ENCODE measurements at places on chromosomes 12 and 14.

DNA sequence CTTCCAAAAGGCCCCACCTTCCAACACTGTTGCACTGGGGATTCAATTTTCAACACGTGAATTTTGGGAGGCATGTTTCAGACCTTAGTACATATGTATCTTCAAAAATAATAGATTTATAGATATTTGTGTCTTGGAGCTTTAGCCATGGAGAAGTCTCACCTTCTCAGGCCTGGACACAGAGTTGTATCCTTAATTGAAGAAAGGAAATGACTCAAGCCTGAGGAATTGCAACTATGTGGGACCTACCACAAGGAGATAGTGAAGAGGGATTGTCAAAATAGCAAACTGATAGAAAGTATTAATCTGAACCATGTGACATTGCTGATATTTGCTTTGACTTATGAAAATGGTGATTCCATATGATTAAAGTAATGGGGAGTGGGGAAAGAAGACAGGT, 89.8 kb downstream of the ACSS3 start:
- no peak for DNase-seq

GRCh38 chr12:3594966-3595365, 104.0 kb downstream of the PRMT8 start:
- DNase-seq, result no peak

GRCh38 chr14:71733210-71733883, 198.9 kb upstream of the RGS6 start:
- DNase-seq, result no peak

DNA sequence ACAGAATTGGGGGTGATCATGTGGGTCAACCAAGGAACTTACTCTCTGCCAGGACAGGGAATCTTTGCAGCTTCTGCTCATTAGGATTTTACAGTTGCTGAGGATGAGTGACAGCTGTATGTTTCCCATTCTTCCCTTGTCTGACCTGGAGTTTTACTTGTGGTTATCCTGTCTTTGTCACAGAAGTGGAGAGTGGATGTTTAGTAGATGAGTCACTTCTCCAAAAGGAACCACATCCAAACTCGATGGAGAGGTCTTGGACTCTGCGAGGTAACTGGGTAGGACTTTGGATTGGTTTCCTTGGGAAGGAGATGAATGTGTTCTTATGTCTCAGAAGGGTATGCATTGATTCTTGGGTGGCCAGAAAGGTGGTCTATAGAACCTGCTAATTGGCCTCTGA, 53.8 kb upstream of the USP44 start:
- no peak for DNase-seq

GRCh38 chr12:90003688-90004087, 295.1 kb upstream of the ATP2B1 start:
- no peak for DNase-seq

DNA sequence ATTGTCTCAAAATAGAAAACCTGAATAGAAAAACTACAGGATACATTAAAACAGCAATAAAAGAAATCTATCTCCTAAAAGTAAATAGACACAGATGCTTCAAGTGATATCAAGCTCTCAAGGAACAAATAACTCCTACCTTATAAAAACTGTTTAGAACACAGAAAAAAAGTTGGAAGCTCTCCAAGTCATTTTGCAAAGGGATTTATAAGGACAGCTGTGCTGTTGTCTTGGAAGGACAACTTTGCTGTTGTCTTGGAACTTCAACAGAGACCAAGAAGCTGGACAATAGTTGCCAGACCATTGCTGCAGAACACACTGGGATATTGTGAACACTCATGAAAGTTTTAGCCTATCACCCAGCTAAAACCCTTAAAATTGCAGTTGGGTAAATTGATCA, 780.7 kb downstream of the FLRT2 start:
- no peak for DNase-seq

DNA sequence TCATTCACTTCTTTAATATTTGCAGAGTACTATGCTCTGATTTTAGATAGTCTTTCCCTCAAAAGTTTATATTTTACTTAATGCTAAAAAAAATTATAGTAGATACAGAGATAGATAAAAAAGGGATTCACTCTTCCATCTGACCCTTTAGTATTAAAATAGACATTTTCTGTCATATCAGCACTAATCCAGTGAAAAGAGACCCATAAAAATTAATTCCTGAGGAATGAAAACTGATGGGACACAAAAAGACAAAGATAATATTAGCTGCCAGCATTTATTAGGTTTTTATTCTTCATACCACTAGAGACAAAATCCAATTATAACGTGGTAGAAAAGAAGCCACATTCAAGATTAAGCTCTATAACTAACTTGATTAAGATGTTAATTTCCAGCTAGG, 45.3 kb downstream of the SOS2 start:
- DNase-seq, result no peak

DNA sequence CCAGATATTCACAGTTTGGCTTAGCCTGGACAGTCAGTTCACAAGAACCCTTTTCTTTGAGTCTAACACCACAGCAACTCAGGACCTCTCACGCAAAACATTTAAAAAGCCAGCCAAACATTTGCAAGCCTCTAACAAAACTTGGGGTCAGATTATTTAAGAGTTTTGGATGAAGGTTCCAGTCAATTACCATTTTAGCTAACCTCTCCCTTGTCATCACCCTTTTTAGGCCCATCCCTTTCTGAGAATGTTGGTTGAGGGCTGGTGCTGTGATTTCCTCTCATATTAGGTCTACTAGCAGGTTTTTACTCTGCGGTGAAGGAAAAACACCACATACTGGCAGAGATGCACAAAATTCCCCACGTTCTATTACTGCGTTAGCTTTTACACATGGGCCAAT, 20.7 kb downstream of the PAX9 start:
- DNase-seq, result no peak

DNA sequence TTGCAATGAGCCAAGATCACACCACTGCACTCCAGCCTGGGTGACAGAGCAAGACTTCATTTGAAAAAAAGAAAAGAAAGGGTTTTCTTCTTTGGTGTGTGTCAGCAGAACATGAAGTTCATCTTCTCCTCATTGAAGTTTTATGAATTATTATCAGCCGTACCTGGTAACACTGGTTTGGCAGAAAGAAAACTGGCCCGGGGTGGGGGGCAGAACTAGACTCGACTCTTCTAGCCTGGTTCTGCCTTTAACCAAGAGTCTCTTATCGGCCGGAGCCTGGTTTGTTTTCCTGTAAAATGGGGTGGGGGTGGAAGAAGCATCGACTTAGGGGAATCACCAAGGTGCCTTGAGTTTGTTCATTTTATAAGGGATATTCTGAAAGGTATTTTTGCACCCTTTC, 64.1 kb downstream of the TECPR2 start:
- no peak for DNase-seq

DNA sequence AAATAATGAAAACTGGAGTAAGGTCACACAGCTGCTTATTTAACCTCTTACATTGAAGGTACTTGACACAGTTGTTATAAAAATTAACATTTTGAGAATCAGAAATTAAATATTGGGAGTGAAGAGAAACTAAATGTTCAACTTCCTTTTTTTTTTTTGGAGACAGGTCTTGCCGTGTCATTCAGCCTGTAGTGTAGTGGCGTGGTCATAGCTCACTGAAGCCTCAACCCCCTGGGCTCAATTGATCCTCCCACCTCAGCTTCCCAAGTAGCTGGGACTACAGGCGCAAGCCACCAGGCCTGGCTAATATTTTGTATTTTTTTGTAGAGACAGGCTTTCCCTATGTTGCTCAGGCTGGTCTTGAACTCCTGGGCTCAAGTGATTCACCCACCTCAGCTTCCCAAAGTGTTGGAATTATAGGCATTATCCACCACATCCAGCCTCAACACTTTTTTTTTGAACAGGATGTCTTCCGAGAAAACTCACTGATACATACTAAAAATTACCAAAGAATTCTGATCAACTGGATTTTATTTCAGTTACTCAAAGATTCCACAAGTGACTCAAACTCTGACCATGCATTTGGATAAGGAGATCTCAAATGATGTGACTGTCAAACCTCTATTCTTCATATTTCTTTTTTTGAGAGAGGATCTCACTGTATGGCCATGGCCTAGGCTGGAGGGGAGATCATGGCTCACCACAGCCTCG, 35.4 kb downstream of the SGPP1 start:
- DNase-seq, result no peak

GRCh38 chr12:123267991-123268843, 3.4 kb downstream of the CDK2AP1 start:
- DNase-seq, result no peak

- DNase-seq, result no peak
Measured at GRCh38 chr14:77099425-77100167, 1.5 kb downstream of the CIPC start.

DNA sequence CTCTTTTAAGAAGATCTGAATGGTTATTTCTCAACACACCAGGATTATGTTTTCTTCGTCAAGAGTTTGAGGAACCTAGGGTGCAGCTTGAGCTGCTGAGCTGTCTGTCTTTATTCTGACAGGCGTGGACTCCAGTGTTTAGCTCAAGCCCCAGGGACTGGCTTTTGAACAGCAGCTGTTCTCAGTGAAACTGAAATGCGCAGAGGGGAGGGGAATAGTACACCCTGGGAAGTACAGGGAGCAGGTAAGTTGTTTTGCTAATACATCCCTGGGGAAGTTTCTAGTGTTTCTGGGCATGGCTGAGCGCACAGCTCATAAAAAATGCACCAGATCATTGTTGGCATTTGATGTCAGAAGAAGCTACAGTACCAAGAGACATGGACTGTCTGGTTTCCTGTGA, 659.8 kb downstream of the DIO2 start:
- no peak for DNase-seq

DNA sequence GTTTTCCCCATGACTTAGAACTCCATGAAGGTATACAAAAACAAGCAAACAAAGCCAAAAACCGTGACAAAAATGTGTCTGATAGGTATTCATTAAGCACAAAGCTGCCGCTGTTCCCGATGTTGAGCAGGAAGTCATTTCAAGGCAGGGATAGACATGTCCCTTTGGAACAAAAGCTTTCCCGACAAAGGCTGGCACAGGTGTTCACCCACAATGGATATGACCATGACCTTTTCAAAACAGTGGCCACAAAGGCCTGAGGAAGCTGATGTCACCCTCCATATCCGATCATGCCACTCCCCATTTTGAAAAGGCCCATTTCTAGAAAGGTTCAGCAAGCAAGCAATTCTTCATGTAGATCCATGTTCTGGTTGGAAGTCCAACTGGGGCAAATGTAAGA, 279.1 kb downstream of the BTG1 start:
- no peak for DNase-seq

DNA sequence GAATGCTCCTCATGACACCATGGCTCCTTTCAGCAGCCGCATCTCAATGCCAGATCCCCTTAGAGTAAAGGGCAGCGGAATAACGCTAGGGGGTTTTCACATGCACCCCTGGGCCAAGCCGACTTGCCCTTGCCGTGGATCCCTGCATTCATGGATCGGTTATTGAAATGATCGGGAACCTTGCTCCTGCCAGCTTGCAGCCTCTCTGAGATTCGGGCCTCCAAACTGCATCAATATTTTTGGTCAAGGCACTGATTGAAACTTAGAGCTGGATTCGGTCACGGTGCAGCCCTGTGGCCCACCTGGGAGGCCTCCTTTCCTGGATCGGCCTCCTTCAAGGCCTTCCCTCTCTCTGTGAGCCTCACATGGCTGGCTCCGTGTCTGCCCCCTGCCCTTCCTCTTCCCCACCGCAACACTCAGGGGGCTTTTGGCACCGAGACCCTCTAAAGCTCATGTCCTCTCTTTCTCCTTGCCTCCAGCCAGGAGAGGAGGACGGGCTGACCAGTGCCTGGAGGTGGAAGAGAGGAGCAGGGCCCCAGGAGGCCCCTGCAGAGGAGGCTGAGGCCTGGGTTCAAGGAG, 1.8 kb downstream of the PTPN6 start:
- no peak for DNase-seq

GRCh38 chr12:79023261-79023660, 158.7 kb downstream of the SYT1 start:
- no peak for DNase-seq

- DNase-seq, result no peak
Measured at GRCh38 chr14:77062261-77062660, 33.8 kb upstream of the IRF2BPL start.

GRCh38 chr12:52515927-52516831, 4.0 kb downstream of the KRT5 start:
- no peak for DNase-seq

- no peak for DNase-seq
Measured at GRCh38 chr14:100191584-100192249, 32.3 kb upstream of the DEGS2 start.

DNA sequence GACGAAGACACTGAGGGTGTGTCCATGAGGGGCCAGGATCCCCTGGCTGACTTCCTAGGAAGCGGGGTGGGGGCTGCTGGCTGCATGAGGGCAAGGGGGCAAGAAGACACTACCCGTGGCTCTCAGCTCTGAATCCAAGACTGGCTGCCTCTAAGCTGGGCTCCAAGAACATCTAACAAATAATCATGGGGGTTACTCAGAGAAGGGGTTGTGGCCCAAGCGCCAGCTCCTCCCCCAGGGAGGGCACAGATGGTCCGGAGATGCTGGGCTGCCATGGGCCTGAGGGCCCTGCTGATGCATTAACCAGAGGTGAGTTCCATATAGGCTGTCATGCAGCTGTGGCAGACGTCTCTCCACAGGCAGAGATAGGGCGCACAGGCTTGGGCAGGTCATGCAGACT, 14.3 kb downstream of the SYNDIG1L start:
- DNase-seq, result no peak

DNA sequence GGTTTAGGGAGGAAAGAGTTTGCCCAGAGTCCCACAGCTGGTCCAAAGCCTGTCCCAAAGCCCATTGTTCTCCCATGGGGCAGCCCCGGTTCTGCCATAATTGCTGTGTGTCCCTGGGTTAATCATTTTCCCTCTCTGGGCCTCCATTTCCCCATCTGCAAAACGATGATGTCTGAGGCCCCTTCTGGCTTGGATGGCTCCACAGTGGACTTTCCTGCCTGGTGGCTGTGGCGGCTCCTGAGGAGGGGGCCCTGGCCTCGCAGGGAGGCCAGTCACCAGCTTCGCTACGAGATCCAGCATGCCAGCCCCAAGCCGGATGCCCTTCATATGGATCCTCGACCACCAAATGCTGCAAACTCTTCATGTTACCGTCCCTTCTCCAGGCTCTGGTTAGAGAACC, 37.5 kb upstream of the PPP1R13B start:
- no peak for DNase-seq

GRCh38 chr14:28946267-28946666, 179.7 kb downstream of the FOXG1 start:
- DNase-seq, result no peak

DNA sequence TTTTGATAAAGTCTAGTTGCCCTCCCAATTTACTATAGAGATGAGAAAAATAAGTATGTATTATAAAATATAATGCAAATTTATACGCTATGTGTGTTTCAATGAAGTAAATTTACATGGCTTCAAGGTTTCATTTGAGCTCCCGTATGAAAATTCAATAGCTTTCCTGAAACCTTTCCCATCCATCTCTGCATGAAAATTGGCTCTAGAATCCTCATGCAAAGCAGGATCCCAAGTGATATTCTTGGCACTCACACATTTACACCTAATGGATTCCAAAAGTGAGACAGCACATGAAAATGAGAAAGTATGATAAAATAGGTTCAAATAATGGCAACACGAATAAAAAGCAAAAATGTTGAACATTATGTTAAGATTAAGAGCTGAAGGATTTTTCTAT, 1595.8 kb upstream of the SEL1L start:
- DNase-seq, result no peak
